CD4-positive, alpha-beta T cell treated with Interleukin-15 for 4 hours (primary cell): ENCODE measurements at places on chromosomes 7 and 10.

DNA sequence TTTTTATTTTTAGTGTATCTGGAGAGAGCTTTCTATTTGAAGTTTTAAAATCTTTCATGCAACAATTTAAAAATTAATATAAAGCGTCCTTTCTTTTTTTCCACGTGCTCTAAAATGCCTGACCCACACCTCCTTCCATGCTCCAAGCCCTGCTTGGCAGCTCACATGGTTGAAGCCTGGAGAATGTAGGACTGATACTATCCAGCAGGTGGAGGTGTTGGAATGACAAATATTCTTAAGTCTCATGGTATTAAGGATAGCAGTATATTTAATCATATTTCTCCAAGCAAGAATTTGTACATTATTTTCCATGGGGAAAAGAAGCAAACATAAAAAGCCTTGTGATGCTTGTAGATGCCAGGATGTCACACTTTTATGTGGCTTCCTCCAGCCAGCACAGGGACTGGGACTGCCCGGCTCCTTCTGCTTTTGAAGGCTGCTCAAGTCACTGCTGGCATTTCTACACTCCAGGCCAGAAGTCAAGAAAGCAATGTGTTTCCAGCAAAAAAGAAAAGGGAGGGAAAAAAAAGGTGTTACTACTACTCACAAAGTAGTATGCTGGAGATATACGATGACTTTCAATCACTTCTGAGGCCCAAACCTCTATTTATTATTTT is 49.7 kb downstream of the BZW2 start:
- DNase-seq, result no peak

- DNase-seq, result peak; percentile 73
These were observed 167.1 kb upstream of the ADO start for GRCh38 chr10:62637249-62638061.

DNA sequence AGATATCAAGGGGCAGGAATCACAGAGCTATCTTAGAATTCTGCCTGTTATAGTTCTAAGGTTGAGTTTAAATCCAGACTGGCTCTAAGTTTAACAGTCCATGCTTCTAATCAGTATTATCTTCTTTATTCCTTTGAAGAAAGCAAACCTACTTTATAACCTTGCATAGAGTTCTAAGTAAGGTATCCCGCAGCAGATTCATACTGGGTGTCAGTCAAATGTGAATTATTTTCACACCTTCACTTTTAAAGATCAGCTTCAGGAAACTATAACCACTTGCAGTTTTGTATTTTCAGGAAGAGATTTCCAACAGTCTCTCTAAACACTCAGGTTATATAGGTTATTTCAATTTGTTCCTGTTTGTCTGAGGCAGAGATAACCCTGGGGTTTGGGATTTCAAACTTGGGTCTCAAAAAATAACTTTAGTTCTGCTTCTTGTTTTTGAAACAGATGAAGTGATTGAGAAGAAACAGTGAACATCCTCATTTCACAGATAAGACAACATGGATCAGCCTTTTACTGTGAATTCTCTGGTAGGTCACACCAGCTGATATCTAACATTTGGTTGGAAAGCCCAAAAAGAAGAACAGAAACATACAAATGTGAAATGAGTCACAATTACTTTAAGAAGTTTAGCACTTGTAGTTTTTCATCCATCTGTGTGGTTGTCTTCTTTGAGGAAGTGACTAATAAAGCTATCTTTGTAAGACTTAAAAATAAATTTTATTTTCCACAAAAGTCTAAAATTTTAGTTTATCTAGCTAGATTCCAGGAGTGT is 21.4 kb downstream of the STAMBPL1 start:
- DNase-seq, result peak; percentile 38

DNA sequence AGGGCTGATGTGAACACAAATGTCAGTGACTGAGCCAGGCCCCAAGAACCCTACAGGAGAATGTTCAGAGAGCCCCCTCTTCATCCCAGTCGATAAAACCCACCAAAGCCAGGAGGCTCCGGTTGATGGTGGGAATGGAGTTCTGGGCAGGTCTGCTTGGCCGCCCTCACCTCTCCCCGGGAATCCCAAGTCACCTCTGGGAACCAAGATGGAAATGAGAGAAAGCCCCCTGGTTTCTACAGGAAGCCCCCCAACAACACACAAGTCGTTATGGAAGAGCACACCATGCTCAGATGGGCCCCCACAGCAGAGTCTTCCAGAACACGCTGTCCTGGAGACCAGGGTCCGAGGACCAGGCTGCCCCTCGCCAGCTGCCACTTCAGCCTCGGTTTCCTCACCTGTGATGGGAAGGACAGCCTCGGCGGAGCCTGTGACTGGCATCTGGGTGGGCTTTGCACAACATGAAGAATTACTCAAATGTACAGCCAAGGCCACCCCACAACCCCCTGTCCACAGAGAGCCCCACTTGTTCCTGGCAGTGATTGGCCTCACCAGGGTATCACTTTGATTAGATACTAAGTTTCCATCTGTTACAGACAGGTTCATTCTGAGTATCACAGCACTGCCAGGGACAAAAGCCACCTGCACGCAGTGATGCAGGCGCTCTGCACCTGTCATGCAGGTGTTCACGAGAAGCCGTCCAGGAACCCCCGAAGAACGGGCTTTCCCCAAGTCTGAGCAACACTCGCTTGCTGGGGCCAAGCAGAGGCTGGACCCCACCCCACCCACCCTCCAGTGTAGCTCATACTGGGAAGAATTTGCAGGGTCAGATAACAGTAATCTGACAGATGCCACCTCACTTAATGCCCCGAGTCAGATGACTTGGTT is 57.6 kb downstream of the MKI67 start:
- no peak for DNase-seq

DNA sequence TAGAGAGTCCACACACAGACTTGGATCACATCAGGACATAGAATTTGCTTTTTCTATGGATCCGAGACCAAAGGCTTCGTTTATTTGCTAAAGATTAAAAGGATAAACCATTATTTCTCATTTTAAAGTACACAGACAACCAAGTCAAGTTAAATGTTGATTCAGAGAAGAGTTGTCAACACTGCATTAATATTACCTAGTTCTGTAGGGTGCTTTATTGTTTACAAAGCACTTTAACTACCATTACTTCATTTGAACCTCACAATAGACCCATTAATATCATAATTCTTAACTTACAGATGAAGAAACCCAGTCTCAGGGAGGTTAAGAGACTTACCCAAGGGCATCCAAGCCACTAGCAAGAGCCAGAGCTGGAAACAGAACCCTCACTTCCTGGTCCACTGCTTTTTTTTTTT is 43.2 kb upstream of the GSAP start:
- DNase-seq, result no peak

- no peak for DNase-seq
These were observed 192.5 kb downstream of the GFRA1 start for GRCh38 chr10:116080553-116080952.

DNA sequence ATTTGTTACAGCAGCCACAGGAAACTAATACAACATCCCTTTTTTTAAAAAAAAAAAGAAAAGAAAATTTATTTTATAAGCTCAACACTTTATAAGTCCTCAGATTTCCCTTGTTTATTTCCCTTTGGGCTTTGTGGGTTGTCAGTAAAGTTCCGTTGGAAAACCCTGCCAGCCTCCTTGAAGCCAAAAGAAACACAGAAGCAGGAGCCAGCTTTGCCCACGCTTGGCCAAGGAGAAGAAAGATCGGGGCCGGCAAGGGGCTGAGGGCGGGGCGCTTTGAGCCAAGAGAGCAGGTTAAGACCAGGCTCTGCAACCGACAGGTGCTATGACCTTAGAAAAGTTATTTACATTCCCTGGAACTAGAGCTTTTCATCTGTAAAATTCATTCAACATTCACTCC is 72.7 kb downstream of the RGS10 start:
- no peak for DNase-seq

GRCh38 chr10:115860182-115861107 is 412.6 kb downstream of the GFRA1 start:
- DNase-seq, result no peak

- DNase-seq, result no peak
These were observed 53.1 kb upstream of the NPS start for GRCh38 chr10:127496035-127496434.

DNA sequence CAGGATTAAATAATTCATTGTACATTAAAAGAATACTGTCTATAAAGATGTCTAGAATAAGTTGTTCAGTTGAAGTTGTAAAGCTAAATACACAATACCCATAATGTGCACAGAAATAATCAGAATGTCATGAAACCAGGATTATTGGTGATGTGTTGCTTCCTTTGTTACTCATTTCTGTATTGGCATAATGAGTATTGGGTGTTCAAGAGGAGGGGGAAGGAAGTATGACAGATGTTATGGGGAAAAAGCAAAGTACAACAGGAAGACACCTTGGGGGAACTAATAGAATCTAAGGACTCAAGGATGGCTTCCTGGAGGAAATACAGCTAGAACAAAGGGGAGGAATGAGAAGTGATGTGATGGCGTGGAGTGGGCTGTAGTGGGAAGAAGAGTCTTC is 15.0 kb downstream of the ANKRD1 start:
- DNase-seq, result no peak

GRCh38 chr7:96534221-96534620 is 175.4 kb downstream of the SEM1 start:
- DNase-seq, result no peak

DNA sequence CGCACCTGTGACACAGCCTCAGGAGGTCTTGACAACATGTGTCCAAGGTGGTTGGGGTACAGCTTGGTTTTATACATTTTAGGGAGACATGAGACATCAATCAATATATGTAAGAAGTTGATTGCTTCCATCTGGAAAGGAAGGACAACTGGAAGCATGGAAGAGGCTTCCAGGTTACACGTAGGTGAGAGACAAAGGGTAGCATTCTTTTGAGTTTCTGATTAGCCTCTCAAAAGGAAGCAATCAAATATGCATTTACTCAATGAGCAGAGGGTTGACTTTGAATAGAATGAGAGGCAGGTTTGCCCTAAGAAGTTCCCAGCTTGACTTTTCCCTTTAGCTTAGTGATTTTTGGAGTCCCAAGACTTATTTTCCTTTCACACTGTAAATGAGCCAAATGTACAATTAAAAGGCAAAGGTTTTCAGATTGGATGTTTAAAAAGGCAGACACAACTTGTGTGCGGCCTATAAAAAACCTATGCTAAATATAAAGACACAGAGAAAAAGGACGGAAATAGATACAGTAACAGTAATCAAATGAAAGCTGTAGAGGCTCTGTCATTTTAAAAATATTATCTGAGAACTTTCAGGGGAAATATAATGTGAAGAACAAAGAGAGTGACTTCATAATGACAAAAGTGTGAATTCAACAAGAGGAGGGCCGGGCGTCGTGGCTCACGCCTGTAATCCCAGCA is 65.7 kb upstream of the LANCL2 start:
- DNase-seq, result no peak

GRCh38 chr10:73210395-73211105 is 36.5 kb downstream of the DNAJC9 start:
- DNase-seq, result no peak

- no peak for DNase-seq
These were observed 394.5 kb downstream of the TYW1 start for GRCh38 chr7:67391168-67391567.

DNA sequence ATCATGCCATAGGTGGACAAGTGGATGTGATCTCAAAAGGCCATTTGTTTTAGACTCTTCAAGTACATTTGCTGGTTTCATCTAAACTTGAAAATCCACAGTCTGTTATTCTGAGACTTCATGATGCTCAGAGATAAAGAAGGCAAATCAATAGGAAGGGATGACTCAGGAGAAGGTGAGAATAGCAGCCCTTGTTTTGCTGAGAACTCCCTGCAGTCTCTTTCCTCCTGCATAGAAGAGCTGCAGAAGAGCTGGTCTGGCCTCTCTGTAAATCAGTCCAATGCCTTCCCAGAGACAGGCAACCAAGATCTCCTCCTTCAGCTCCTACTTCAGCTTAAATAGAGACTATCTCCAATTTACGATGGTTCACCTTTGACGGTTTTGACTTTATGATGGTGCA is 4.0 kb upstream of the BAIAP2L1 start:
- DNase-seq, result no peak

GRCh38 chr7:107678110-107678753 is 17.6 kb downstream of the SLC26A4 start:
- no peak for DNase-seq
